ENCODE measurements at places on chromosomes 7 and 10. TPM values are rescaled to one million over a fixed set of nuclear protein-coding genes. Genes with fewer than 3 reads are reported as not detected.

The PON1 gene
- not detected for total RNA-seq

The EFCAB10 gene
- total RNA-seq = 0.56 TPM

The ACSM6 gene
- total RNA-seq = not detected

The PPP1R17 gene
- total RNA-seq = not detected

The HOXA4 gene
- total RNA-seq = not detected

The SPDYE1 gene
- total RNA-seq = not detected

The OR9A2 gene
- total RNA-seq = not detected

The PTCD1 gene
- 9.2 TPM for total RNA-seq

The PCLO gene
- 0.19 TPM for total RNA-seq

The GPR85 gene
- total RNA-seq = 0.56 TPM

The TSPAN33 gene
- 0.19 TPM for total RNA-seq

The SPDYE11 gene
- total RNA-seq = not detected

The CALHM1 gene
- total RNA-seq = not detected

The OPALIN gene
- total RNA-seq = not detected

The RAB19 gene
- total RNA-seq = not detected

The ZNRF2 gene
- 5.4 TPM for total RNA-seq

The RARRES2 gene
- 1.3 TPM for total RNA-seq

The SLC29A4 gene
- total RNA-seq = 1.3 TPM

The OPN4 gene
- not detected for total RNA-seq

The TMEM26 gene
- 0.19 TPM for total RNA-seq

The NKX2-3 gene
- not detected for total RNA-seq

The AKR1C4 gene
- not detected for total RNA-seq

The CYP2E1 gene
- total RNA-seq = 0.28 TPM

The VTI1A gene
- 29.3 TPM for total RNA-seq

The LRIT1 gene
- total RNA-seq = not detected

The ZNF425 gene
- total RNA-seq = 3.1 TPM
